GM18507 (cell line): ENCODE measurements at places on chromosomes 2 and 18.

GRCh38 chr2:209145941-209146681 lies 277.7 kb upstream of the MAP2 start:
- DNase-seq = no peak

DNA sequence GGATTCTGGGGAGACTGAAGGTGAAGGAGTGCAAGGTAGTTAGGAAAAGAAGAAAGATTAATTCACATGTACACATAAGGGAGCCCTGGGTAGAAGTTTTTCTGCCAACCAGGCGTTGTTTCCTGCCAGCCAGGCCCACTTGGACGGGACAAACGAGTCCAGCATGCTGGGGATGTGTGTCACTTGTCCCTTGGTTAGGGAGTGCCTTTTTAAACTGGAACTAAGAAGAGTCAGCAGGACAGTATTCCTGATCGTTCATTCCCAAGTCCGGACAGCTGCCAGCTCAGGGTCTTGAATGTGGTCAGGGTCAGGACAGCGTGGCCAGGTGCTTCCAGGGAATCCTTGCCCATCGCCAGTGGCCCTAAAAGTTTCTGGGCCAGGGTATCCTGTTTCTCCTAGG lies 43.2 kb downstream of the POMC start:
- DNase-seq = no peak

DNA sequence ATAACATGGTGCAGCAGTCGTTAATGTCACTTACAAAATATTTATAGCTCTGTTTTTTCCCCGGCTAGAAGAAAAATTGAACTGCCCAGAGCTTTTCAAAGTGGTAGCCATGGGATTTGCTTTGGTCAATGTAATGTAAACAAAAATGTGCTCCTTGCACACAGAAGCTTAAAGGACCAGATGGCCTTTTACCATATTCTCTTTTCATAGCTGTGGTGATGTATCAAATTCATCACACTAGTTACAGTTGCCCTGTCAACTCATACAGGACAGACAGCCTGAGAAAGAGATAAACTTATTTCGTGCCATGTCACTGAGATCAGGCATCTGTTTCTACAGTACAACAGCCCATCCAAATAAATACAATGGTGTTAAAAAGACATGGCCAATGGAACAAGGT lies 368.1 kb upstream of the CDH19 start:
- no peak for DNase-seq

- DNase-seq = no peak
Measured at GRCh38 chr2:145874466-145874865, 1354.5 kb upstream of the ZEB2 start.
